ENCODE measurements at places on chromosomes 4 and X.

DNA sequence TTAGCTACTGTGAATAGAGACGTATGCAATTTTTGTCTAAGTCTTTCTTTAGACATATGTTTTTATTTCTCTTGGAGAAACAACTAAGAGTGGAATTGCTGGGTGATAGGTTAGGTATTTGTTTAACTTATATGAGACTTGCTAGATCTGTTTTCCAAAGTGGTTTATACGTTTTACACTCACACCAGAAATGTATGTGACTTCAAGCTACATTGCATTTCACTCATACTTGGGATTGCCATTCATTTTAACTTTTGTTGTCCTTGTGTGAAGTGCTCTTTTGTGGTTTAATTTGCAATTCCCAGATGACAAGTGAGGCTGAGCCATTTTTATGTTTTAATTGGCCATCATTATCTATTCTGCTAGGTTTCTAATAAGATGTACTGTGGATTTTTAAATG is 817.2 kb downstream of the GLUD2 start:
- DNase-seq, result no peak

DNA sequence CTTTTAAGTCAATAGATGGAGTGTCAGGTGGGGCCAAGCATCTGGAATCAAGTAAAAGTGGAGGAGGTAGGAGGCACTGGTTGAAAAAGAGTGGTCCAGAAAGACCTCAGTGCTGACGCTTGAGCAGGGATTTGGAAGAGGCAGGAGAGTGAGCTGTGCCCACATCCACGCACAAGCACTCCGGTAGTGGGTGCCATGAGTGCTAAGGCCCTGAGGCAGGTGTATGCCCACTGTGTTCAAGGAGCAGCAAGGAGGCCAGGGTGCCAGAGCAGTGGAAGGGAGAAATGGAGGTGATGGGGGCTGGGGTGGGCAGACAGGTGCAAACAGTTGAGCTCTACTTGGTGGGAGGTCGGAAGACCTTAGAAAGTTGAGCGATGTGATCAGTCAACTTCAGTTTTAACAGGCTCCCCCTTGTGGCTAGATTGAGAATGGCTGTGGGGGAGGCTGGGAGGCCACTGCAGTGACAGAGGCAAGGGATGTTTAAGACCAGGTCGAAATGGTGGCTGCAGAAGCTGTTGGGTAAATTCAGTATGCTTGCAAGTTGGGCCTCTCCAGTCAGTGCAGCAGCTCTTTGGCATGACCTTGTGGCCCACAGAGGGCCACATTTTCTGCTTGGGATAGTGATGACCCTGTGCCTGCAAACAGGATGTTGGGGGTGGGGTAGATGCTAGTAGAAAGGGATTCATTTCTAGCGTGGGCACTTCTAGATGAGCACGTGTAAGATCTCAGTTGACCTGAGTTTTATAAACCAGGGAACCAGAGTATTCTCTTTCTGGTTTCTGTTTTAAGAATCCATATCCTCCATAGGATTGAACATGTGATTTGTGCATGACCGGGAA is 12.7 kb downstream of the TKTL1 start:
- peak; percentile 85 for DNase-seq

DNA sequence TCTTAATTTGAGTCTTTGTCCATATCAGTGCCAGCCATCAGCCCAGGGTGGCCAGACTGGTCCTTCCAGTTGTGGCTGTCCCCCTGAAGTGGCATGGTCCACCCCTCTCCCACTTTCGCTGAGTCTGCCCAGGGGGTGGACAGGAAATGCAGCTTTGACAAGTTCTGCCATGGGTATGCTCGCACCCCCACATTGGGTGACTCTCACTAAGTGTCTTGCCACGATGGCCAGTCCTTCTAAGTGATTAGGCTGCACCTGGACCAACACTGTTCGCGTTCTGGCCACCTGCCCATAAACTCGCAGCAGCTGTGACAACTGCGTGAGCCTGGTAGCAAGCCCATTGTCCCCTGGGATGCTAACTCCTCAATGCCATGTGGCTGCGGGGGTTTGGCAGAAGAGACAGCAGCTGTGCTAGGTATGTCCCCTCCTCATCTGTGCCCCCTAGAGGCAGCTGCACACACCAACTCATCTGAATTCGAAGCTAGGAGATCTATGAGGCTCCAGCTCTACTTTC is 10.0 kb upstream of the LNX1 start:
- DNase-seq, result peak; percentile 8

DNA sequence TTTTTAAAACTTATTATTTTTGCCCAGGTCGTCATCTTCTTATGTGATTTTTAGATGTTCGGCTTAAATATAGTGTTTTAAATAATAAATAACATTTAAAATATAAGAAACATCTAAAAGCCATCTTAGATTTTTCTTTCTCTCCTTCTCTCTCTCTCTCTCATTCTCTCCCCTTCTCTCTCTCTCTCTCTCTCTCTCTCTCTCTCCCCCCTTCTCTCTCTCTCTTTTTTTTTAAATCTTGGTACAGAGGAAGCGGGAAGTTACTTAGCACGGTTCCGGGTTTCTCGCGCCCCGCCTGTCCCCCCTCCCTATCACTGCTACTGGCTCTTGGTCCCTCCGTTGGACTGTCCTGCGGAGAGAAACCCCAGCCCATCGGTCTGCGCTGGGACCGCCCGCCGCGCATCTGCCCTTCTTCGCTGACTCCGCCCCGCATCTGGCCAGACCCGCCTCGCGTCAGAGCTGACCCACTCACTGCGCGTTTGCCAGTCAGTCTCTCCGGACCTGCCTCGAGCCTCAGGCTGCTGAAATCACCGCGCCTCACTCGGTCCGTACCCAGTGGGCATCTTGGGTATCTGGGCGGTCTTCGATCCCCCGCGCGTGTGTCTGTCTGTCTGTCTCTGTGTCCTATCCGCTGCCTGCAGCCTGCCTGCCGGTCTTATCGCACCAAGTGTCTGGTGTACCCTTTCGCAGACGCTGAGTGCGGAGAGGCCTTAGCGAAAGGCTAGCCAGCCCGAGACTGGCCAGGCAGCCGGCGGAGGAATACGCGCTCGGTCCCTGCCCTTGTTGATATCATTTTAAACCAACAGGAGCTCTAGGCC is at the start of gene PABPC5:
PABPC5 (plus strand) TSS at position 489 of the 818 bp plus-strand sequence. CDS start 739 bp downstream, outside the sequence.
- no peak for DNase-seq

DNA sequence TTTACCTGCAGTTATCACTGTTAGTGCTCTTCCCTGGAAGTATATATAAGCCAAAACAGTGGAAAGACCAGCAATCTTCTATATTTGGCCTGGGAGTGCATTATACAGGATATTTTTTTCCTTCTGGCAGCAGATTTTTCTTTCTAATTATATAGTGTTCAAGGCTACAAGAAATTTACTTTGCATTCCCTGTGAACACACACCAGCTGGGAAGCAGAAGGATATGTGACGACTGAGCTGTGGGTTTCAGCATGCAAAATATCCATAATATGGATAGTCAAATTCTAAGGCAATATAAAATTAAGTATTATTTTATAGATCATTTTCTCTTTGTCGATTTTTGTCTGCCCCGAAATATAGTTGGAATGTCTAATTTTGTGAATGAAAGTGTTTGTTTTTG is 31.2 kb downstream of the GUCY1B1 start:
- DNase-seq, result no peak

- no peak for DNase-seq
Observed at GRCh38 chr4:109944591-109944990, 31.9 kb downstream of the EGF start.

GRCh38 chrX:17580539-17581152 is 156.6 kb upstream of the SCML1 start:
- no peak for DNase-seq

DNA sequence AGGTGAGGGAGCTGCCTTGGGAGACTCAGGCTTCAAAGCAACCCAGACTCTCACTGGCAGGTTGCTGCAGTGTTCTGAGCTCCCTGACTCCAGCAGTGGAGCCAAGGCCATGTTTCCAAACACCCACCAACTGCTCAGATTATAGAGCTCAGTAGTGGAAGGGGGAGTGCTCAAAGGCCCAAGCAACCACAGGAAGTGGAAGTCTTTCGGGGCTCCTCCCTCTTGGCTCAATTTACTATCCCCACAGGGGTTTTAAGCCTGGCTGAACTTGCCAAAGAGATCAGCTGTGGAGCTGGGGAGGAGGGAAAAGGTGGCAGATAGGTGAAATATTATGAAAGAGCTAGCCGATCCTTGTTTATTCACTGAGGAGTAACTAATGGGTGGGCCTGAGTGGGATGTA is 82.5 kb downstream of the HPRT1 start:
- no peak for DNase-seq

GRCh38 chr4:37597034-37597433 is 89.1 kb downstream of the RELL1 start:
- DNase-seq, result no peak

DNA sequence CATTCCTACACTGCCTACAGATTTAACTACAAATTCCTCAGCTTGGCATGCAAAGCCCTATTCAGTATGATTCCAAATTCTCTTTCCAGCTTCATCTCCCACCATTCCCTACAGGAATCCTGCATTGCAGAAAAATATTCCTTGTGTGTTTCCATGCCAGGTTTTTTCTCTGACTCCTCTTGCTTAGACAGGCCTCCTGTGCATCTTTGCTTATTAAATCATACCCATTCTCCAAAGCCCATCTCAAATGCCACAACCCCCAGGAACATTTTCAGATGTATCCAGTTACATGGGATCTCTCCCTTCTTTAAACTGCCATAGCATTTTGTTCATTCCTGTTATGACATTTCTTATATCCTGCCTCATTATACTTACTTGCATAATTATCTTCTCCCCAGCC is 106.4 kb upstream of the GRIA3 start:
- no peak for DNase-seq

DNA sequence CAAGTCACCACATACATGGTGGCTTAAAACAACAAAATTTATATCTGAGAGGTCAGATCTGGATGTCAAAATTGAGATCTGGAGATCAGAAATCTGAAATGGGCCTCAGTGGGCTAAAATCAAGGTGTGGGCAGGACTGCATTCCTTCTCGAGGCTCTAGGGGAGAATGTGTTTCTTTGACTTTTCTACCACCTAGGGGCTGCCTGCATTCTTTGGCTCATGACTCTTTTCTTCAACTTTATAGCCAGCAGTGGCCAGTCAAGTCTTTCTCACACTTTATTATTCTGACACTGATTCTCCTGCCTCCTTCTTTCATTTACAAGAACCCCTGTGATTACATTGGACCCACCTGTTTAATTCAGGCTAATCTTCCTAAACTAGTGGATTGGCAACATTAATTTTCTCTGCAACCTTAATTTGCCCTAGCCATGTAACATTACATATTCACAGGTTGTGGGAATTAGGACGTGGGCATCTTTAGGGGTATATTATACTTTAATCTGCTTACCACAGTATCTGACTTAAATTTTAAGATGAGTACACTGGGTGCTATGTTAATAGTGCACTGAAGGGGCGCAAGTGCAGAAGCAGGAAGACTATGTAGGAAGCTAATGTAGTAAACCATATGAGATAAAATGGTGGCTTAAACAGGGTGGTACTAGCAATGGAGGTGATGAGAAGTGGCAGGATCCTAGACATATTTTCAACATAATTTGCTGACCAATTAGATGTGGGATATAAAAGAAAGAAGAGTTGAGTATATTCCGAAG is 188.0 kb downstream of the SLC4A4 start:
- DNase-seq, result no peak

- no peak for DNase-seq
Observed at GRCh38 chr4:156594624-156595023, 377.0 kb downstream of the PDGFC start.

GRCh38 chrX:130385520-130385919 is at the start of gene GPR119:
Gene GPR119 (minus strand): TSS chrX:130385674. CDS start chrX:130385447, 227 bp downstream.
- no peak for DNase-seq

DNA sequence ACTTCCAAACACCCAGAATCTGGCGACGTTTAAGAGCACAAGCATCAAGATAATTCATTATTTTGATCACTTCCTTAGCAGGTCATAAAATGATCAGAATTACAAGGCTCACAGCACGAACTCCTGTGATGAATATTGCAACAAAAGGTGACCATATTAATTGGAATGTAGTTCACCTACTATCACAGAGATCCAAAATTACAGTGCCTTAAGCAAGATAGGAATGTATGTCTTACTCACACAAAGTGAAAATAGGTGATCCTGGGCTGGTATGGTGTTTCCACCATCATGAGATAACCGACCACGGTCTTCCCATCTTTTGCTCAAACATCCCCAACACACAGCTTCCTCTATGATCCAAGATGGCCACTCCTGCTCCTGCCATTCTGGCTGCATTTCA is 131.2 kb downstream of the SCFD2 start:
- DNase-seq, result no peak

GRCh38 chr4:152588869-152589268 is 53.0 kb upstream of the FBXW7 start:
- no peak for DNase-seq

DNA sequence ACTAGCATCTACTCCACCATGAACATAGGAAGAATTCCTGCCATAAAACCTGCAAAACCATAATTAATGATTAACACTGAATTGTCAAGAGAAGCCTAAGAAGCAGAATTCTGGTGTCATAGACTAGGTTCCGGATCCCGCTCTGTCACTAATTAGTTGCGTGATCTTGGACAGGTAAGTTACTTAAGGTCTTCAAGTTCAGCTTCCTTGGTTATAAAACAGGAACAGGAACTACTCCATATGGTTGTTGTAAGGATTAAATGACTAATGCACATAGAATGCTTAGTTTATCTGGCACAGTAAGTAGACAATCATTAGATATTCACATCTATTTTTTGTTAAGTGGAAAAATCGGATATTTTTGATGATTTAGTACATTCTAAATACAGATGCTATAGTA is 14.3 kb downstream of the G3BP2 start:
- no peak for DNase-seq

DNA sequence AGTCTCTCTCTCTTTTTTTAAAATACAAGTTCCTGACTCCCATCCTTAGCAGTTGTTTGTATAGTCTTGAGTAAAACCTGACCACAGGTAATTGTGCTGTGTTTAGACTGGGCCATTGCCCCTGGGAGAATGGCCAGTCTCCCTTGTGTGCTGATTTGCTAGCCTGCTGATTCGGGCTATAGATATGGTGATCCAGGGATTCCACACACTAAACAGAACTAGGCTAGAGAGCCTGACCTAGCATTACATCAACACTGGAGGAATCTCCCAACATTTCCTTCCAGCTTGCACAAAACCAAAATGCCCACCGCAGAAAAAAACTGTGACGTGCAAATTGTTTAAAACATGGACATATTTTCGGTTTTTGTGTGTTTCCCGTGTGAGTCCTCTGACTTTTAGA is 5.1 kb downstream of the UPRT start:
- no peak for DNase-seq

DNA sequence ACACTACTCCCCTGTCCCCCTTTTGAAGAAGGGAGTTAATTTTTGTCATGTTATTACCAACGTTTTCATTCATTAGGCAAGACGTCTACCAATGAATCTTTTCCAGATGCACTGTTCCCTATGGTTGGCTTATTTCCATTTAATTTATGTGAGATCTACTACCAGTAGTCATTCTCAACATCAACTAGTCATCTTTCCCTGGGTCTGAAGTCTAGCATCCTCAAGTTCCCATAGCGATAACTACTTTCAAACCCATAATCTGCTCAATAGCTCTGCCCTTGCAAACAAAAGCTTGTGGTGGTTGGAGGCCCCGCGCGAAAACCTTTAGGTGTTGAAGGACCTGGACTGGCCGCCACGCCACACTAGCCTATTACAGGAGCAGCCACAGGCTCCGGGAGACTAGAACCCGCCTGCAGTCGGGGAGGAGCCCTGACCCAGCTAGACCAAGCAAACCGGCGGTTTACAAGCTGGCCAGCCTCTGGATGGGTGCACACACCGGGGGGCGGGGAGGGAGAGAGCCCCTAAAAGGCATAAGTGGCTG is 746 bp downstream of the PPAT start:
- peak; percentile 62 for DNase-seq

- no peak for DNase-seq
Observed at GRCh38 chr4:159097144-159097543, 5.7 kb upstream of the RAPGEF2 start.

GRCh38 chr4:55087913-55088260 is 37.5 kb downstream of the KDR start:
- DNase-seq, result no peak

Measured in stimulated activated CD4-positive, alpha-beta T cell treated with anti-CD3 and anti-CD28 coated beads, Interleukin-15, amount 100 ng/mL, for 24 hours (primary cell).